ENCODE measurements at places on chromosomes 13 and 19. TPM values are rescaled to one million over a fixed set of nuclear protein-coding genes. Genes with fewer than 3 reads are reported as not detected.

Gene PSG2
- not detected for total RNA-seq

Gene MEX3D
- total RNA-seq = 56.7 TPM

Gene ERICH4
- total RNA-seq = not detected

Gene LHB
- 0.21 TPM for total RNA-seq

All from nasal cavity respiratory epithelium epithelial cell of viscerocranial mucosa (primary cell).